Stimulated activated CD8-positive, alpha-beta memory T cell treated with anti-CD3 and anti-CD28 coated beads, Interleukin-2, amount 100 ng/mL, for 1 hour (primary cell): ENCODE measurements at places on chromosomes 16 and 17.

GRCh38 chr17:13222975-13223374 lies 205.1 kb upstream of the ELAC2 start:
- DNase-seq = no peak

DNA sequence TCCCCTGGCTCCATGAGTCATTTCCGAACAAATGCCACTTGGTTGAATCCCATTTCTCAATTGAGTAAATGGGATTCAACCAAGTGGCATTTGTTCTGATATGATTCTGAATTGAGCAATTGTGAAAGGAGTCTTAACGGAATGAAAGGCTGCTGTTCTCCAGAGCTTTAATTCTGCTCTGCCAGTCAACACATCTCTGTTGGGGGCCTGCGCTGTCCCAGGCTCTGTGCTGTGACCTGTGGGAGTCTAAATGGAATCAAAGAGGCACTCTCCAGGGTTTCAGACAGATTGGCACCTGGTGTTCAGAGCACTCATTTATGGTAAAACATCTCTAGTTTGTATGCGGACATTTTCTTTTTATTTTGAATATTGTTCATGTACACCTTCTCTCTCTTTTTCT lies 126.2 kb downstream of the WSCD1 start:
- no peak for DNase-seq

DNA sequence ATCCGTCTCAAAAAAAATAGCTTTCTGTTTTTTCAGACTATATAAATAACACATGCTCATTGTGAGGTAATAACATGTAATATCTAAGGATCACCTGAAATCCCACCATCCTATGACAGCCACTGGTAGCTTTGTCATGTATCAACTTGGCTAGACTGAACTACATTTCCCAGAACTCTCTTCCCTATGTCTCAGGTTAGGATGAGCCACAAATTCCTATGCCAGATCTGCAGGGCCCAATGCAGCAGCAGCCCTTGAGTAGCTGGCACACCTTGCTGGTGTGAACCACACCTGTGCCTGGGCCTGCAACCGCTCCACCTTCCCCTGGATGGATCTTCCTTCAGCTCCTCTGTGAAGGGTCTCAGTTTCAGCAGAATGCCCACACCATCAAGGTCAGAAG lies 28.1 kb downstream of the OGFOD1 start:
- no peak for DNase-seq

GRCh38 chr16:90018652-90019542 lies at the start of gene DBNDD1:
Gene DBNDD1, minus strand, starts transcription at chr16:90019456. Its CDS starts 115 bp downstream, at chr16:90019341.
- no peak for DNase-seq

DNA sequence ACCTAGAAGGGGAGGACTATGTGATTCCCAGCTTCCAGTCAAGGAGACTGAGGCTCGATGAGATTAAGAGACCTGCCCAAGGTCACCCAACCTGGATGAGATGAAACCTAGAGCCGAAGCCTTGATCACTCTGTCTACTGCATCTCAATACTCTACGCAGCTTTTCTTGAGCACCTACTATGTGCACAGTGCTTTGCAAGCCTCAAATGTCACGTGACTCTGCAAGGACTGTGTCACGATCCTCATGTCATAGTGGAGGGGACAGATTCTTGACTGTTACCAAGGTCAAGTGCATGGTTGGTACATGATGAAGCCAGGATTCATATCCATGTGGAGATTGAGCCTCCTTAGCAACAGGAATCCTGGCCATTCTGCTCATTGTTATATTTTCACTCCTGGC lies 14.7 kb downstream of the BCO1 start:
- DNase-seq = no peak

DNA sequence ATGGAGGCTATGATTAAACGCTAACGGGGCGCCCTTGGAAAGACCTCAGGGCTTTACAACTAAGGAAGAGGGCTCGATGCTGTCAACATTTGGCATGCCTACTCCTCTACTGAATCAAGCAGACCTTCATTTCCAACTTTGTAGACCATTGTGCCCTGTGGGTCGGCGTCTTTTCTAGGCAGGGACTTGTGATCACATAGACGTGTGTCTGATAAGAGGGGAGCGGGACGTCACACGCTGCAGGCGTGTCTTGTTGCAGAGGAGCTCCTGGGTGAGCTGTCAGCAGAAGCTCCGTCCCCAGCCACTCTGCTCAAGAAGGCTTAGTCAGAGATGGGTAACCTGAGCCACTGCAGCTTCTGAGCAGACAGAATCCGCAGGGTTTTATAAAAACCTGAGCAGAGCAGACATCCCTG lies 2.8 kb downstream of the MAPK8IP3 start:
- no peak for DNase-seq

GRCh38 chr17:81651692-81652091 lies 4.7 kb downstream of the PDE6G start:
- DNase-seq = no peak

- no peak for DNase-seq
Measured at GRCh38 chr16:75836347-75837010, 110.2 kb upstream of the CPHXL start.

DNA sequence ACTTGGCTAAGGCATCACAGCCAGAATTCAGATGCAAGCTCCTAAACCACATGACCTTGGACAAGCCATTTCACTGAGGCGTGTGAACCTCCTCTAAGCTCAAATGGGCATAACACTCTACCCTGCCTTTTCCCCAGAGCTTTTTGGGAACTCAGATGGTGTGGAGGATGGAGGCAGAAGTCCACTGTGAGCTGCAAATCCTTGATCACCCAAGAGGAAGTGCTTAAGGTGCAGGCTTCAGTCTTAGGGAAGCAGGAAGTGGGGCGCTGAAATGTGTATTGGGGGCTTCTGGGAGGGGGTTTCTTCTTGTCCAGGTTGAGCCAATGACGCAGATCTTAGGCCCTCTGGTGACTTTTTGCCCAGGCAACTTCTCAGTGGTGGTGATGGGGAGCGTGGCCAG lies 12.9 kb downstream of the CIITA start:
- DNase-seq = no peak

GRCh38 chr17:82805823-82806222 lies 34.0 kb downstream of the ZNF750 start:
- DNase-seq = no peak

- DNase-seq = no peak
Measured at GRCh38 chr17:68019336-68019674, 16.2 kb upstream of the KPNA2 start.

DNA sequence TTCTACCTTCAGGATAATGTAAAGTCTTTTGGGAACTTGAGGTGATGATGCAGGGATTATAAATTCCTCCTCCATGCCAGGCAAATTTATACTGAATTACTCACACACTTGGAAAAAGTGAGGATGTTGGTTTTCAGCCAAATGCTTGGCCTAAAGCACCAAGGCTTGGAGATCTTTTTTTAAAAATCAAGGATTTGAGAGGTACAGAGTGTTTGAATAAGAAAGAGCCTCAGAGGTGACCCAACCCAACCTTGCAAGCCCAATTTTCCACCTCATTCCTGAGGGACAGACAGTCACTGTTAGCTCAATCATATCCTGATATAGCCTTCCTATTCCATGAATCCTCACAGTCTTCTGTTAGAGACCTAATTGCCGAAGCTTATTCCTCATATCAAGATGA lies 14.0 kb downstream of the GRIN2A start:
- DNase-seq = no peak

DNA sequence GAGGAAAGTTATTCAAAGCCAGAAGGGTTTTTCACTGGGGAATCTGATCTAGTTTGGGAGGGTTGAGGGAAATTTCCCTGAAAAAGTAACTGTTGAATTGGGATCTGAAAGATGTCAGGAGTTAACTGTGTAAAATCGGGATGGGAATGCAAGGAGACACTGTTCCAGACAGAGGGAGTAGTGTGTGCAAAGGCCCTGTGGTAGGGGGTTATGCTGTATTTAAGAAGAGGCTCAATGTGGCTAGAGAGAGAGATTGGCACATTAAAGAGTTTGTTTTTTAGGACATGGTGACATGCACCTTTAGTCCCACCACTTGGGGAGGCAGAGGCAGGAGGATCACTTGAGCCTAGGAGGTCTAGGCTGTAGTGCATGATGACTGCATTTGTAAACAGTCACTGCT lies 16.9 kb downstream of the CDH3 start:
- DNase-seq = no peak

- DNase-seq = no peak
Measured at GRCh38 chr16:17211797-17212196, 259.0 kb downstream of the XYLT1 start.

- no peak for DNase-seq
Measured at GRCh38 chr16:48430890-48431289, 45.7 kb upstream of the SIAH1 start.
